Cardiac septum (tissue), 1 donor: ENCODE measurements at places on chromosomes 4 and X. TPM values are rescaled to one million over a fixed set of nuclear protein-coding genes. Genes with fewer than 3 reads are reported as not detected.

FHL1 gene
- total RNA-seq = 3,112 TPM

PAGE1 gene
- not detected for total RNA-seq

MID2 gene
- total RNA-seq = 5.6 TPM

MAGEB17 gene
- total RNA-seq = 0.30 TPM

SLC25A43 gene
- 2.1 TPM for total RNA-seq

CBR4 gene
- total RNA-seq = 21.3 TPM
